ENCODE measurements at places on chromosomes 7 and 10.
A peak's percentile ranks its signal among the peaks of the same experiment; 100 is the strongest.

DNA sequence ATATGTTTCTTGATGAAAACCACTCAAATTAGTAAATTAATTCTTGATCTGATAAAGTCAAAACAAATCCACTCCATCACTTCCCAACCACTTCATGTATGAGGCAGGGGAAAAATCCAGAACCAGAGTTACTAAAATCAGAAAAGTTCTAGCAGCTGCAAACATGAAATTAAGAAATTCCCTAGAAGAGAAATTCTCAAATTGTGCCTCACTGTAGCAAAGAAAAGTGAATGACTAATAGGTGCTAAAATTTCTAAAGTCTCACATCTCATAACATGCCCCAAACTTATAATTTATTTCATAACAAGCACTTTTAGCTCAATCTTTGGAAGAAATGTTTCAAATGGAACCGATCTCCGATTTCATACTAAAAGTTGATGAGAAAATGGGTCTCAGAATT is 345.0 kb upstream of the AOAH start:
- DNase-seq = no peak

DNA sequence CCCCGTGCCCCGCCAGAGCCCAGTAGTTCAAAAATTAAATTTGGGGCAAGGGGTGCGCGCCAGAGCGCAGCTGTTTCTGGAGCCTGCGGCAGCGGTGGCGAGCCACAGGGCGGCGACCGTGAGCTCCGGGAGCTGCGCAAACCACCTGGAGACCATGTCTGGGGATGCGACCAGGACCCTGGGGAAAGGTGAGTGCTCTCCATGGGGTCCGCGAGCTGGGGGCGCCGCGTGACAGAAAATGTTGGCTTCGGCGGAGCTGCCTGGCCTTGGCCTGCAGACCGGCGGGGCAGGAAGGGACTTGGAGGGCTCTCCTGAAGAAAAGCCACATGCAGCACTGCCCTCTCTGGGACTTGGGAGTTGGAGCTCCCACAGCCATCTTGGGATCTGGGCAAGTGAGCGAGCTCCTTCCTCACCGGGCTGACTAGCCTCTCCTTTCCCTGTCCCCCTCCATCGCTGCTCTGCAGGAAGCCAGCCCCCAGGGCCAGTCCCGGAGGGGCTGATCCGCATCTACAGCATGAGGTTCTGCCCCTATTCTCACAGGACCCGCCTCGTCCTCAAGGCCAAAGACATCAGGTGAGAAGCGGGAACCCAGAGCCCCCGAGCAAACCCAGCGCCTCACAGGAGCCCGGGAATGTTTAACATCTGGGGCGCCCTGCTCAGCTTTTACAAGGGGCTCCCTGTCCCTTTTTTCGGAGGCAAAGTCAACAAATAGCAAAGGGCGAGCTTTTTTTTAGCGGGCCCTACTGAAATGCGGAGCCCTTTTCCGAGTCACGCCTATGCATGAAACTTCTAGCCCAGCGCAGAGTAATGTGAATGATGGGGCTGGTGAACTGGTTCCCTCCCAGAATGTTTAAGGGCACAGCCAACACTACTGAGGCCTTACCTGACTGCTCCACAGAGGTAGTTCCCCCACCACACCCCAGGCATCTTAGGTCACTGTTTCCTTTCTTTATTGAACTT is 6.1 kb downstream of the GSTO2 start:
- DNase-seq = no peak

DNA sequence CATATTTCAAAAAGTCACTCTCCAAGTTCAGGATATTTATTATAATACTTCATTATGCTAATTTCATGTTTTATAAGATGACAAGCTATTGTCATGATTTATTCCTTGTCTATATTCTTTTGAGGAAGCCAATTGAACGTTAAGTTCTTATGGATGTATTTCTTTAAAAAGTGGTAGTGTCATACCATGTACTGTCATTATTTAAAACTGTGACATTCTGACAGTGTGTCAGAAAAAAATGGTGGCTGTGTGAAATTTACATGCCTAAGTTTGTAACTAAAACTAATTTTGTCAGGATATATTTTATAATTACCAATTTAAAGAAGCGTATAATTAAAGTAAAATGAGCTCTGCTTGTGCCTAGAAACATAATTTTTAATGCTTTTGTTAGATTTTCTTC is 158.9 kb upstream of the HDAC9 start:
- no peak for DNase-seq

DNA sequence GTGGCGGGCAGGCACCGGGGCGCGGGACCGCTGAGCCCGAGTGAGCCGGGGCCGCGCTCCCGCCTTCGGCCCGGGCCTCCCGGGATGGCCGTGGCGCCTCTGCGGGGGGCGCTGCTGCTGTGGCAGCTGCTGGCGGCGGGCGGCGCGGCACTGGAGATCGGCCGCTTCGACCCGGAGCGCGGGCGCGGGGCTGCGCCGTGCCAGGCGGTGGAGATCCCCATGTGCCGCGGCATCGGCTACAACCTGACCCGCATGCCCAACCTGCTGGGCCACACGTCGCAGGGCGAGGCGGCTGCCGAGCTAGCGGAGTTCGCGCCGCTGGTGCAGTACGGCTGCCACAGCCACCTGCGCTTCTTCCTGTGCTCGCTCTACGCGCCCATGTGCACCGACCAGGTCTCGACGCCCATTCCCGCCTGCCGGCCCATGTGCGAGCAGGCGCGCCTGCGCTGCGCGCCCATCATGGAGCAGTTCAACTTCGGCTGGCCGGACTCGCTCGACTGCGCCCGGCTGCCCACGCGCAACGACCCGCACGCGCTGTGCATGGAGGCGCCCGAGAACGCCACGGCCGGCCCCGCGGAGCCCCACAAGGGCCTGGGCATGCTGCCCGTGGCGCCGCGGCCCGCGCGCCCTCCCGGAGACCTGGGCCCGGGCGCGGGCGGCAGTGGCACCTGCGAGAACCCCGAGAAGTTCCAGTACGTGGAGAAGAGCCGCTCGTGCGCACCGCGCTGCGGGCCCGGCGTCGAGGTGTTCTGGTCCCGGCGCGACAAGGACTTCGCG is 534 bp downstream of the FZD9 start:
- no peak for DNase-seq

DNA sequence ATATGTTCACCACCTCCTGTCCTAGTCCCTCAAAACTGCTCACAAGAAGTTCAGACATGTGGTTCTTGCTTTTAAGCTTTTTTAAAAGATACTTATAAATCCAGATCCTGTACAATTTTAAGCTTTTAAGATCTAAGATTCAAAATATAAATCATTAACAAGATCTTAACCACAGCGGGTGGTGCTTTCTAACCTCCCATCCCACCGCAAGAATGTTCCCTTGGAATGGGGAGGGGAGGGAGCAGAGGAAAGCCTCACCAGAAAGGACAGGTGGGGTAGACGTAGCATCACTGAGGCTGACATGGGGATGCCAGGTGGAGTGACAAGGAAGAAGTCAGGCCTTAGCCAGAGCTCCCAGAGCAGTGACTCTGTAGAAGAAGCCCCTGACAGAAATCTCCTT is 133.5 kb downstream of the C1GALT1 start:
- DNase-seq = no peak

- DNase-seq = peak; percentile 67
Observed at GRCh38 chr10:30820261-30820991, 190.9 kb upstream of the LYZL2 start.

DNA sequence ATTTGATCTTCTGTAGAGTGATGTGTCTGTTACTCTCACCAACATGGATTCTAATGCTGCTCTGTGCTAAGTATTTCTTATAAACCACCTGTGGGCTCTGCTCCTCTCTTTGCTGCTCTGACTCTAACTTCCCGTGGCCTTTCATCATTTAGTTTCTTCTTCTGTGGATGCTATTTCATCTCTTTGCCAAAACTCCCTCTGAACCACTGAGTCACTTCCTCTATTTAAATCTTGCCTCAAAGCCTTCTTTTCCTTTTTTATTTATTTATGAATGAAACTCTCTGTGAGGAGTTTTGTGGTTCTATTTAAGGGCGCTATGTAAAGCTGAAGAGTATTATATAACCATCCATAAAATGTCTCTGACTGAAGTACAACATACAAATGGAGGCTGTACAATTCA is 538.5 kb downstream of the SUGCT start:
- peak; percentile 62 for DNase-seq

DNA sequence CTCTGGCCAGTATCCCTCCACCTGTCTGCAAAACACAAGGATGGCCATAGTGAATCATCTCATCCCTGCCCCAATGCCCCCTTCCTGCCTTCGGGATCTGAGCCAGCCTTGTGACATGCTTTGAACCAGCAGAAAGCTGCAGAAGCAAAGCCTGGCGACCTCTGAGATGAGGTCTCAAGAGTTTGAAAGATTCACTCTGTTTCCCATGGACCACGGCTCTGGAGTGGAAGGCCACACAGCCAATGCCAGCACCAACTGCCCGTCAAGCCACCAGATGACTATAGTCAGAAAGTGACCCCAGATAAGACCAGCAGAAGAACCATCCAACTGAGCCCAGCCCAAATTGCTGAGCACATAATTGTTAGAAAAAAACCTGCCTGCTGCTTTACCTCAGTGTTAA is 193.9 kb upstream of the PPP2R2D start:
- DNase-seq = no peak

DNA sequence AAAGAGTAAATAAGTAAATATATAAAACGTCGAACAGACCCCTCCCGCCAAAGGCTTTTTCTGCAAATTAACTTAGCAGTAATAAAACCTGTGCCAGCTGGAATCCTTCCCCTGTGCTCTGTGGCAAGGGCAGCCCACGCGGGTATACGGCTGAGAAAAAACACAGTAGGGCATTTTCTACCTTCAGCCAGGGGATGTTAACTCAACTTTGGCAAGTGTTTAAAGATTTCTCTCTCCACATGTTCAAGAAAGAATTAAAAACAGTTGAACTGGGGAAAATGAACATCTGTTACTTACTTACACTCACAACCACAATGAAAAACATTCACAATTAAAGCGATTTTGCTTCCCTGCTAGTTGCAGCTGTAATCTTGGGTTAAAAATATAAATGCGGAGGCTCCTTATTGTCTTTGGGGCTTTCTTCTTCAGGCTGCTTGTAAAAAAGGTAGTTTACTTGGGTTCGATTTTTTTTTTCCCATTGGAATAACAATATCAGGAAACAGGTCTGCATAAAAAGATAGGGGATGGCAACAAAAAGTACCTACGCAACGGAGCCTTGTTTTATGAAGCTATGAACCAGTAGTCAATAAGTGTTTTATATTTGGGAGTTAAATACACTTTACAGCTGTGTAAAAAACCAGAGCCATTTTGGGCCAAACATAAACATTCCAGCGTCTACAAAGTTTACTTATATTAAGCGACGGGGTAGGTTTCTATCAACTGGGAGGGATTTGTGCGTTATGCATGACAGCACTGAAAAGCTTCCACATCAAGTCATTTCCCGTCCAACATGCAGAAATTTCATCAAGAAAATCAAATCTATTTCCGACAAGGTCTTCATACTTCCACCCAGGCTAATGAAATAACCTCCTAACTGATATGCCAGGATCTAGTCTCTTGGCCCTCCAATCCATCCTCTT is 132.7 kb downstream of the TAX1BP1 start:
- DNase-seq = no peak

DNA sequence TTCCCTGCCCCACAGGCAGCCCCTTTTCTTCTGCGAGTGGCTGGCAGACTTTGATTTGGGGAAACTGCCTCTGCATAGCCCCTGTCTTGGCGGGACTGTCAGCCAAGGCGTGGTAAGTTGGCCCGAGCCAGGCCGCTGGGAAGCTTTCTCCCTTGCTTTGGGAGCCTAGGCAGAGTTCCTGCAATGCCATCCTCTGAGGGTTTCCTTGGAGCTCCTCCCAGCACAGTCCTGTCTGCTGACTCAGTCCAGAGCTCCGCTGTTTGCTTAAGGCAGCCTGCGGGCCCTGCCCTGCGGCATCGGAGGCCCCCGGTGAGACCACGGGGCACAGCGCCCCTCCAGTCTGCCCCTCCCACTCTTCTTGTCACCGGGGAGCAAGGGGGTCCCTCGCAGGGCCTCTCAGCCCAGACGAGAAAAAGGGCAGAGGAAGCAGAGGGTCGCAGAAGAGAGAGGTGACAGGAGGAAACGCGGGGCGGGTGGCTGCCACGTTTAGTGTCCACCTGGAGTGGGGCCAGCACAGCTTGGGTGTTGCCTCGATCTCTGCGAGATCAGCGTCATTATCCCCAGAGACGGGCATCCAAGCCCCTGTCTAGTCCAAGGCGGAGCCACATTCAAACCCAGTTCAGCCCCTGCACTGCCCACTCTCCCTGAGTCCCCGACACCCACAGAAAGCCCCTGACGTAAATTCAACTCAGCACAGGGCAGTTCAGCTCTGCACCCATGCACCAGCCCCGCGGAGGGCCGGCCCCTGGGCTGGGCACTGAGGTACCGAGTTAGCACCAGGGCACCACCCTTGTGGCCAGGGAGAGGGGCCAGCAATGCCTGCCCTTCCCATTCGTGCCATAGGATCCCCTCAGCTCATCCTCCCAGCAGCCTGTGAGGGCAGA is 59.0 kb upstream of the CHST15 start:
- peak; percentile 55 for DNase-seq

DNA sequence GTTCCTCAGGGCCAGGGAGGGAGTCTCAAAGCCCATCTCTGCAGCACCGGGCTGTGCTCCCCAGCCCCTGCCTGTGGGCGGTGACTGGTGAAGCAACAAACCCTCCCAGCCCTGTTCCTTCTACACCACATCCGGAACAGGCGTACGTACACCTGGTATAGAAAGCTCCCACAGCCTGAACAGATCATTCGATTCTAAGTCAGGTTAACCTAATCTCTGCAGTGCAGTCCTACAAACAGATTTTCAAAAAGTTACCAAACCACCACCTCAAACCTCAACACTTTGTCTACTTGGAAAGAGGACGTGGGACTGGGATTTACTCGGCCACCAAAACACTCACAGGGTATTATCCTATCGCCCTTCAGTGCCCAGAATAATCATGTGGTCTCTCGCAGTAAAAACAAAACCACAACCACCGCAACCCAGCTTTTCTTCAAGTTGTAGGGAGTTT is 238.4 kb downstream of the DIP2C start:
- no peak for DNase-seq

- no peak for DNase-seq
Observed at GRCh38 chr7:119132436-119132835, 907.9 kb downstream of the ANKRD7 start.

DNA sequence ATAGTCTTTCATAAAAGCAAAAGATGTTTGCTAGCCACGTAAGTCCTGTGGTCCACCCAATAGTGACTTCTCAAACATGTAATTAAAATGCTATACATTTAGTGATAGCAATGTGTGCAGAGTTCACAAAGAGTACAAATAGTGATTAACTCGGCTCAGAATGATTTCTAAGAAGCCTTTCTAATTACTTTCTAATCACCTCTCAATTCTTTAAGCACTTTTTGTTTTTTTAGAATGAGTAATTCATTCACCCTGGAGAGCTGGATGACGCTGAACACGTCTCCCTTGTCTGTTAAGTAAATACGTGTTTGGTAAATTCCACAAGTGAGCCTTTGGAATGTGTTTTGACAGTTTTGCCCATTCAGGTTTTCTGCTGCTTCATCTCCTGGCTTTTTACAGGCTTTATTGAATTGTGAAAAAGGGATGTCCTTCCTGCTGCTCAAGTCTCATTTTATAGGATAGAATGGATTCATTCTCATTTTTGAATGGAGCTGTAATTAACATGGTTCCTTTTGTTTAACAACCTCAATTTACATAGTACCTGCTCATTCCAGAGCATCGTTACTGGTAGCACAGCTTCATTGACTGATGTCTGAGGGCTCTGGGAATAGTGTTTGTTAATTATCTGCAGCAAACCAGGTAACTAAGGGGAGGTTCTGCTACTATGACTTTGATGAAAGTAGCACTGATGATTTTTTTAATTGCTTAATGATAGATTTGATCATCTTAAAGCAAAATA is 212.1 kb downstream of the VTI1A start:
- DNase-seq = no peak

- peak; percentile 67 for DNase-seq
Observed at GRCh38 chr10:35259769-35260397, 76.4 kb upstream of the CCNY start.

GRCh38 chr7:124674451-124674850 is 91.1 kb downstream of the GPR37 start:
- DNase-seq = no peak

- peak; percentile 38 for DNase-seq
Observed at GRCh38 chr10:58952162-58952601, 224.3 kb upstream of the PHYHIPL start.

Data from AG09309 (cell line).